ENCODE measurements at places on chromosomes 11 and 22. TPM values are rescaled to one million over a fixed set of nuclear protein-coding genes. Genes with fewer than 3 reads are reported as not detected.

GRCh38 chr22:26650722-26651421 is 6.5 kb upstream of the MIAT start:
- DNase-seq = no peak

GRCh38 chr11:67468056-67468455 is 995 bp downstream of the TMEM134 start:
- DNase-seq = no peak

GRCh38 chr22:44448271-44448830 is 49.7 kb downstream of the RTL6 start:
- peak; percentile 76 for DNase-seq

GRCh38 chr22:26225207-26225606 is 55.9 kb downstream of the SEZ6L start:
- DNase-seq = no peak

GRCh38 chr11:7569044-7569443 is 55.2 kb downstream of the PPFIBP2 start:
- DNase-seq = no peak

DNA sequence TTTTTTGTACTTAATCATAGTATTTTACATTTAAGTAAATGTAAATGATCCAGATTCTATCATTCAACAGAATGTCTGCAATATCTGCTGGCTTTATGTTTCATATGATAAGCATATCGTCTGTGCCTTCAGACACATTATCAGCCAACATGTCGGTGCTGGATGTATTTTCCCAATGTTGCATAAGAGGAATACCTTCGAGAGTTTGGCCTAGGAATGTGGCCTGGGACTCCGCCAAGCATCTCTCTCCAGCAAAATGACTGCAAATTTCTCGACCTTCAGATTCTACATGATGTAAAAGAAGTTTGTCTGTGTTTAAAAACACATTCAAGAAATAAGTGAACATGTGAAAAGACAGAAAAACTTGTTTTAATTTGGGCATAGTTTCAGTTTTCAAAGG is 6.9 kb downstream of the BDNF start:
- DNase-seq = no peak

- DNase-seq = no peak
Observed at GRCh38 chr22:46043339-46043738, 66.4 kb upstream of the WNT7B start.

DNA sequence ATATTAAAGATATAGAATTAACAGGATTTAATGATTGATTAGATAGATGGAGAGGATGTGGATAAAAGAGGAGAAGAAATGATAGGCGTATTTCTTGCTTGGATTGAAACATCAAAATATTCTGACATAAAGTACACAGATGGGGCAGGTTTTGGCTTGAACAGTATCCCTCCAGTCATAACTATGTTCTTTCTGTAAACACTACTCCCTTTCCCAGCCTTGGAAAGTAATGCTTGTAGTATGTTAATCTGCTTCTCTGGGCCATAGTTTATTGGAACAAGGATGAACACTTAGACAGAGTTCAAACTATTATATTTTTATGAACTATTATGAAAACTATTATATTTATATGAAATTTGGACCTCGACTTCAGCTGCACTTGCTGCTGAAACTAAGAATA is 419.2 kb downstream of the AASDHPPT start:
- DNase-seq = no peak

DNA sequence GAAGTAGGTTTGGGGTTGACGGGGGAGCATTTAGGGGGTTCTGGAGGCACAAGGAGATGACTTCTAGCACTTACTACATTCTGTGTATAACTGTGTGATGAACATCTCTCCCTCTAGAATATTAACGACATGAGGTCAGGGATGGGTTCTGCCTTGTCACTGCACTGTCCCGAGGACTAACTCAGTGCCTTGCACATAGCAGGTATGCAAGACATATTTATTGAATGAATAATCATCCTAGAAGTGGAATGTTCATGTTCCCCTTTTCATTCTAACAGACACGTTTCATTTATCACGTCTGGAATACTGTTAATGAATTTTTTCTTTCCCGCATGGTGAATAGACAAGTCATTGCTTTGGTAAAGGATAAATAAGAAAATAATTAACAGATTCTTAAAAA is 12.6 kb downstream of the SYT13 start:
- DNase-seq = no peak

- DNase-seq = no peak
Observed at GRCh38 chr11:95138448-95138847, 48.8 kb downstream of the ENDOD1 start.

DNA sequence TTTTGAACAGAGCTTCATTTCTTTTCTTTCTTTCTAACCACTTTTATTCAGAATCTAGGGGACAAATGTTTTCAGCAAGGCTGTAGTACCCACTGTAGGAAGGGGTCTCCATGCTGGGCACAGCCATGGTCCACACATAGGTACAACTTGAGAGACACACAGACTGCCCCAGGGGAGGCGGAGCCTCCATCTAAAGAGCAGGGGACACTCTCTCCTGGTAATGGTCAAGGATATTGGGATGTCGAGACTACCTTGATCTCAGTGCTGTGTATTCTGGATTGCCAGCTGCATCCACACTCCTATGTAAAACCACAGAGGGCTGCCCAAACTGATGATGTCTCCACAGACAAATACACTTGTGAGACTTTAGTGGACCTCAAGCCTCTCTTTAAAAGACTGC is 2.9 kb upstream of the APOL3 start:
- no peak for DNase-seq

GRCh38 chr11:69287968-69288882 is 5.7 kb upstream of the MYEOV start:
- no peak for DNase-seq

DNA sequence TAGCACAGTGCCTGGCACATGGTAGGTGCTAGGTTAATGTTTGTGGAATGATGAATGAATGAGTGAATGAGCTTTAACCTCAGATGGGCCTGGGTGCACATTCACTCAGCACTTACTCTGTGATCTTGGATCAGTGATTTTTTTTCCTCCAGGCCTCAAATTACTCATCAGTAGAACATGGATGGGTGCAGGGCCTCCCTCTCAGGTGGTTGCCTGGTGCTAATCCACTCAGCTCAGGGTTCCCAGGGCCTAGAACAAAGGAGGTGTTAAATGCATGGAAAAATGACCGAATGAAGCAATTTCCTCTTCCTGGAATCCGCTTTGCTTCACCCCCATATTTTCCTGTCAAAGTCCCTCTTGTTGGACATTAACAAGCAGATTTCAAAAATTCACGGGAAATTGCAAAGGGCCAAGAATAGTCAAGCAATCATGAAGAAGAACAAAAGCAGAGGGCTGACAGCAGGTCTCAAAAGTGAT is 93.5 kb downstream of the MYEOV start:
- DNase-seq = peak; percentile 52

GRCh38 chr22:36900880-36901279 is 12.5 kb upstream of the CSF2RB start:
- DNase-seq = no peak

GRCh38 chr11:64644647-64645275 is 53.7 kb downstream of the SLC22A12 start:
- DNase-seq = no peak

- no peak for DNase-seq
Observed at GRCh38 chr22:50503475-50504145, 3.9 kb downstream of the LMF2 start.

Gene MS4A15
- not detected for total RNA-seq

Gene KCNA4
- not detected for total RNA-seq

Gene OLFML1
- not detected for total RNA-seq

Gene UCP2
- total RNA-seq = 86.2 TPM

Gene INS
- total RNA-seq = not detected

Gene TRIM48
- not detected for total RNA-seq

Gene C22orf23
- total RNA-seq = not detected

Gene KRTAP5-2
- not detected for total RNA-seq

Gene MIAT
- total RNA-seq = 0.12 TPM

Gene OR52N4
- total RNA-seq = not detected
